ENCODE measurements at places on chromosomes 5 and 9.

DNA sequence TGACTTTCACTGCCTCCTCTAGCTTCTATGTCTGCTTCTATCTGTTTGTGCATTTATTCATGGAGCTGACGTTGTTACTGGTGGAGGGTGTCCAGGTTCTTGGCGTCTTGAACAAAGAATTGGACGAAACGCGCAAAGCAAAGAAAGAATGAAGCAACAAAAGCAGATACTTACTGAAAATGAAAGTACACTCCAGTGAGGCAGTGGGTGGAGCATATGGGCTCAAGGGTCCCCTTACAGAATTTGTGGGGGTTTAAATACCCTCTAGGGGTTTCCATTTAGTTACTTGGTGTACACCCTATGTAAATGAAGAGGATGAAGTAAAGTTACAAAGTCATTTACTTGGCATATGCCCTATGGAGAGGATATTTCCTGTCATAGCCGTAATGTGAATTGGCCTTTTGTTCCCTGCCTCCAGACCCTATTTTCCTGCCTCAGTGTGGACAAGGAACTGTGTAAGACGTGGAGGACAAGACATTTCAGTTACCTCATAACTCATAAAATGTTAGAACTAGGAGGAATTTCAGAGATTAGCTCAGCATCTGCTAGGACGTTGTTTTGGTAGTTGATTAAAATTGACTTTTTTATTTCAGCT is 3.1 kb downstream of the POLR3G start:
- no peak for DNase-seq

GRCh38 chr5:94577466-94578245 is 40.7 kb downstream of the KIAA0825 start:
- no peak for DNase-seq

DNA sequence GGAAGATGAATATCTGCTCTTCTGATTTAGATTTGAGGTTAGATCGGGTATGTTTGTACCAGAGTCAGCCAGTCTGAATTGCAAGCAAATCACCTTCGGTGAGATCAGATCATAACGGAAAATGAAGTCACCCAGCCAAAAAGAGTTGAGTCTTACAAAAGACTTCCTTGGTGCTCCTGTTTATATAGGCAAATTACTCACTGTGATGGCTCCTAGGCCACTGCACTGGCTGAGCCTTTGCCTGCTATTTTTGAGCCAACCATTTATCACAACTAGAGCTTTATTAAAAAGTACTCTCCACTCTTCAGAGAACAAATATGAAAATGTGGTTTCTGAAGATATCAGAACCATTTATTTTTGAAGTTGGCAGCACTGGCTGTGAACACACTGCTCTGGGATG is 277.7 kb upstream of the PCSK5 start:
- no peak for DNase-seq

DNA sequence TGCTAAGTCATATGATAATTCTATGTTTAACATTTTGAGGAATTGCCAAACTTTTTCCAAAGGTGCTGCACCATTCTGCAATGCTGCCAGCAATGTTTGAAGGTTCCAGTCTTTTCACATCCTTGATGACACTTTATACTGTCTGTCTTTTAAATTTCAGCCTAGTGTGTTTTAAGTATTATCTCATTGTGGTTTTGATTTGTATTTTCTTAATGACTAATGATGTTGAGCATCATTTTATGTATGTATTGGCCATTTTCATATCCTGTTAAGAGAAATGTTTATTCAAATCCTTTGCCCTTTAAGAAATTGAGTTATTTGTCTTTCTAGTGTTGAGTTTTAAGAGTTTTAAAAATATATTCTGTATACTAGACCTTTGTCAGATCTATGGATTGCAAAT is 5.0 kb upstream of the TEX48 start:
- DNase-seq: no peak

- no peak for DNase-seq
Observed at GRCh38 chr5:140340605-140341121, 5.7 kb downstream of the HBEGF start.

DNA sequence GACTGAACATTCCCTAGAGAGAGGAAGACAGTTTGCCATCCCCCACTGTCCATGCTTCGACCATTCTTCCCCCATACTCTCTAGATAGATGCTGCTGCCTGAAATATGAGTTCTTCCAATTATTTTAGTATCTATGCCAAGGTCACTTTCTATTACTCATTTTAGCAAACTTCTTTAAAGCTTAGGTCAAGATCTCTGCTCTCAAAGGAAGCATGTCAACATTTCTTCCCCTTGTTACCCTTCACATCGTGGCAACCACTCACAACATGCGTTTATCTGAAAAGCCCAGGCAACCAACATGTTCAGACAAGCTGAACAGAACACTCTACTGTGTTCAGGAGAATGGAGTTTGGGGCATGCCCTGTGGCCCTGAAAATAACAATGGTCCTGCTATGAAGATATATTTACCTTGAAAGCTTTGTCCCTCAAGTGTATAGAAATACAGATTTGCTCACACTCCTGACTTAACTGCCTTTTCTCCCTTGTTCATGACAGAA is 138.4 kb upstream of the KIF2A start:
- DNase-seq: no peak

- DNase-seq: no peak
Observed at GRCh38 chr5:132103969-132104391, 30.4 kb downstream of the CSF2 start.

GRCh38 chr5:24320643-24321042 is 324.1 kb downstream of the CDH10 start:
- no peak for DNase-seq

GRCh38 chr5:143290125-143290524 is 113.4 kb downstream of the NR3C1 start:
- no peak for DNase-seq

GRCh38 chr9:128470560-128470959 is 14.8 kb downstream of the ODF2 start:
- peak; percentile 14 for DNase-seq

DNA sequence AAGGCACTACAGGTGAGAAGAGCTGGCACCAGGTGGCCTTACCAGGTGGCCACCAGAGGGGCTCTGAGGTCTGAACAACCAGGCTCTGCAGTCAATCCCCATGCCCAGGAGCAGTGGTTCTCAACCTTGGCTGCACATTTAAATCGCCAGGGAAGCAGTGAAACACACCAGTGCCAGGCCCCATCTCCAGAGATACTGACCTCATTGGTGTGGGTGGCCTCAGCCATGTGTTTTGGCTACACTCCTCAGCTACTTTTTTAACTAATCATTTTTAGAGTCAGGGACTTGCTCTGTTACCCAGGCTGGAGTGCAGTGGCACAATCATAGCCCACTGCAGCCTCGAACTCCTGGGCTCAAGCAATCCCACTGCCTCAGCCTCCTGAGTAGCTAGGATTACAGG is 56.0 kb downstream of the GABBR2 start:
- no peak for DNase-seq

DNA sequence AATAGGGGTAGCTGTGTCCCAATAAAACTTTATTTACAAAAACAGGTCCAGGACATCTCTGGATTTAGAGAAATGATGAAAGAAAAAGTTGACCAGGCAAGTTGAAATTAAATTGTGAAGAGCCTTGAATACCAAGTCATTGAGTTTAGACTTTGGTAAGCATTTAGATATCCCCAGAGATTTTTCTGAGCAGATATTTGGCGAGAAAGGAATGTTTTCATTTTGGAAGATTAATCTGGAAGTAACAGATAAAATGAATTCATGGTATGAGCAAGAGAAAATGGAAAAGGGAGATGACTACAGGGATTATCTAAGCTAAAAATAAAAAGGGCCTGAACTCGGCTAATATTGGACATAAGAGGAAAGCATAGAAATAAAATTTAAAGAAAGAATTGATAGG is 157.6 kb downstream of the ACTL7B start:
- no peak for DNase-seq

GRCh38 chr5:114407783-114408182 is 45.9 kb downstream of the KCNN2 start:
- no peak for DNase-seq

GRCh38 chr9:123437201-123437600 is 81.2 kb downstream of the CRB2 start:
- no peak for DNase-seq

GRCh38 chr9:99361817-99362216 is 139.7 kb downstream of the SEC61B start:
- DNase-seq: no peak

DNA sequence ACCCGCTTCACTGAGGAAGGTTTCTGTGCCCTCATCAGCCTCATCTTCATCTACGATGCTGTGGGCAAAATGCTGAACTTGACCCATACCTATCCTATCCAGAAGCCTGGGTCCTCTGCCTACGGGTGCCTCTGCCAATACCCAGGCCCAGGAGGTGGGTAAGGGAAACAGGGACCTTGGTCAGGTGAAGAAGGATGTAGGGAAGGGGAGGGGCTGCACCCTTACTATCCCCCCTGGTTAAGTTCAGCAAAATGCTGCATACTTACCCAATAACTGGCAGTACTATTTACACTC is 4.4 kb downstream of the SLC4A9 start:
- DNase-seq: no peak

- DNase-seq: no peak
Observed at GRCh38 chr9:105535920-105536668, 21.8 kb upstream of the FKTN start.

DNA sequence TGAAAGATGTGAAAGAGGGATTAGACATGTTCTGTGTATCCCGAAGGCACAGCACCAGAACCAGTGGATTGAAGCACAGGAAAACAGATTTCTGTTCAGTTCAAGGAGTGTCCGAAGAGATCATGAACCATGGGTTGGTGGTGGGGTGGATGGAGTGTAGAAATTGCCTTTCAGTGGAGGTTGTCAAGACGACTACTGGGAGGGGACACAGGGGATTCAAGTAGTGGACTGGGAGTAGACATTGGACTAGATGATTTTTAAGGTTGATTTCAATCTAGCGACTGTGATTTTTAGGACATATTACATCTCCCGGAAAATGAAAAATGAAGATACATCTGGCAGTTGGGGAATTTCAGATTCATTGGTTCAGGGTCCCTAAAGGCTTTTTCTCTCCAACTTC is 35.9 kb upstream of the TNFAIP8 start:
- DNase-seq: no peak

DNA sequence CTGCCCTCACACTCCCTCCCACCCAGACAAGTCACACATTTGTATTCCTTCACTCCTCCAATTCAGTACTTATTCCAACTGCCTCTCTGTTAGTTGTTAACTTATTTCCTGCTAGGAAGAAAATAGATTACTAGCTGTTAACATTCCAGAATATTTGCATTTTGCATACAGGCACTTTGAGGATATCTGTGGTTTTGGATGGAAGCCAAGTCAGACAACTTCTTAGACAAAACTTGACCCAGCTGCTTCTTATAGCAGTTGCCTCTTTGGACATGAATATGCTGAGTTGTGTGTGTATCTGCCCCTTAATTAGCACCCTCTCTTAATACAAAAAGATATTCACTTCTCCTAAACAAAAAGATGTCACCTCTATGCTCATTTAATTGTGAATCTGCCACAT is 1280.6 kb upstream of the ACO1 start:
- DNase-seq: no peak

DNA sequence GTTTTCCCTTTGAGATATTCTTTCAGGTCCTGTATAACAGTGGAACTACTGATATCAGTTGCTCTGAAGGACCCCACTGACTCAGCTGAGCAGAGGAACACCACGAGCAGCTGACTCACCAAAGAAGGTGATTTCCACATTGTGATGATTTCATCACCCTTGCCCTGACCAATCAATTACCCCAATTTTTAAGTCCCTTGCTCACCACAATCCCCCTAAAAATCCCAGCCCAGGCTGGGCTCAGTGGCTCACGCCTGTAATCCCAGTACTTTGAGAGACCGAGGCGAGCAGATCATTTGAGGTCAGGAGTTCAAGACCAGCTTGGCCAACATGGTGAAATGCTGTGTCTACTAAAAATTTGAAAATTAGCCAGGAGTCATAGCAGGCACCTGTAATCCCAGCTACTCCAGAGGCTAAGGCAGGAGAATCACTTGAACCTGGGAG is 125.3 kb upstream of the ABCA1 start:
- peak; percentile 7 for DNase-seq

DNA sequence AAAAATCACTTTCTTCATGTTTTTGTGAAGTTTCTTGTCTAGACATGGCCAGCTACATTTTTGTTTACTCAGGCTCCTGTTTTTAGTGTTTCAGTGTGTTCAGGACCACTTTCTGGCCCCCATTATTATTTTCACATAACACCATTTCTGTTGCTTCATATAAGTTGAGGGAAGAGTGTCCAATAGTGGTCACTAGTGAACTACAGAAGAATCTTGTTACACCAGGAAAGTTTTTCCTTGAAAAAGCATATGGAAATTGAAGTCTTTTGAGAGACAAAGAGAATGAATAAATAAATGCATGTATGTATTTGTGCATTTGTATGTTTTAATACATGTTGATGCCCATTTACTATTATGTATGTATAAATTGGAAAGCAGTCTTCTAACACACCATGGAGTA is 3.8 kb downstream of the ADAMTSL1 start:
- DNase-seq: no peak

DNA sequence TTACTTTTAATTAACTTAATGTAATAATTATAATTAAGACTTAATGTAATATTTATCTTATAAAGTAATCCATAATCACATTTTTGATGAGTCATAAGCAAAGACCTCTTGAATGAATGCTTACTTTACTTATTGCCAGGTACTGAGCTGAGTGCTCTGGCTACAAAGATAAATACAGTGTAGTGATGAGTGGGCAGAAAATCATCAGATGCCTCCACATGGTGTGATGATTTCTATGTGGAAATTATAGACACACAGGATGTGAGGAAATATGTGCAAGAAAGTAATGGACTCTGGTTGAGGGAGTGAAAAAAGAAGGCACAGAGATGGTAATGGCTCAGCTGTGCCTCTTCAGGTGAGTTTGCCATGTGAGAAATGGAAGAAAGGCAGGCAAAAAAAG is 422.6 kb upstream of the CD180 start:
- no peak for DNase-seq

DNA sequence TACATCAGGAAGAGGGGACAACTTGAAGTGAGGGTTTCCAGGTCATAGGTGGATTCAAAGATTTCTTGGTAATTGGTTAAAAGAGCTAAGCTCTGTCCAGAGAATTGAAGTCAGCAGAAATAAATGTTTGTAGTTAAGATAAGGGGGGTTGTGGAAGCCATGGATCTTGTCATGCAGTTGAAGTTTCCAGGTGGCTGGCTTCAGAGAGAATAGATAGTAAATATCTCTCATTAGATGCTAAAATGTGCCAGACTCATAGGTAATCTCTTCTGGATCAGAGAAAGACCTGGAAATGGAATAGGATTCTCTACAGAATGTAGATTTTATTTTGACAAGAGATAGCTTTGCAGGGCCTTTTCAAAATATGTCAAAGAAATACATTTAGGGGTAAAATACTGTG is 491.7 kb downstream of the PRR16 start:
- no peak for DNase-seq

GRCh38 chr5:172901788-172902496 is 57.3 kb upstream of the RPL26L1 start:
- DNase-seq: no peak

GRCh38 chr5:177611446-177612214 is 11.7 kb downstream of the B4GALT7 start:
- DNase-seq: no peak

- DNase-seq: no peak
Observed at GRCh38 chr5:36403632-36404311, 102.1 kb upstream of the RANBP3L start.

Measured in CD4-positive, alpha-beta T cell treated with Interleukin-17A for 4 hours (primary cell).